Activated CD8-positive, alpha-beta T cell treated with anti-CD3 and anti-CD28 coated beads, Interleukin-2, amount 10 ng/mL, durations not matched to agents 7 days and 5 days (primary cell): ENCODE measurements at places on chromosomes 2 and 18. TPM values are rescaled to one million over a fixed set of nuclear protein-coding genes. Genes with fewer than 3 reads are reported as not detected.

The RNF144A gene
- 87.0 TPM for total RNA-seq

DNA sequence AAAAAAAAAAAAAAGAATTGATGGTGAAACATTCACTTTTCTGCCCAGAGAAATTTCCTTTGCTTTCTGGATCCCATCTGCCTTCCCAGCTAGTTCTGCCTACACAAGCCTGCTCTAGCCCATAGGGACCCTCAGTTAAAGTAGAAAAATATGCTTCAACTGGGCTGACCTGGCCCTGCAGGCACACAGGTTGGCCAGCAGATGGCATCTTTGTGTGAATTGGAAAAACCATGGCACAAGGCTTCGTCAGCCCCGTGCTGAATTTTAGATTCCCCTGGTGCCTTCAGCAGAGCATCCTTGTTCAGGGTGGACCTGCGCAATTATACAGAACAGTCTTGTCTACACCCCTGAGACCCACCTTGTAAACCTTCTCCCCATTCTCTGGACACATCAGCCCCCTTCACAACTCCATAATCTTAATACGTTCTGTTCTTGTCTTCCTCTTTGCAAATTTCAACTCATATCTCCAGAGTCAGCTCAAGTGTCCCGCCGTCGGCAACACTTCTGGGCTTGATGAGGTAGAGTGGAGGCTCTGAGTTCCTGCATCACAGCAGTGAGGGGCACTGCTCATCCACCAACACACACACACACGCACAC is 114.5 kb downstream of the INSIG2 start:
- H3K27ac ChIP-seq, result no peak overlapping the region
- peak; percentile 63 for DNase-seq
- no peak overlapping the region for H3K4me3 ChIP-seq
- H3K4me1 ChIP-seq, result peaks cover 6% of the 10 kb centered on the region

GRCh38 chr2:144447535-144447934 is 72.4 kb downstream of the ZEB2 start:
- no peaks in the 10 kb centered on the region for H3K27me3 ChIP-seq
- no peak overlapping the region for H3K27ac ChIP-seq
- no peak for DNase-seq
- no peak overlapping the region for H3K4me3 ChIP-seq

GRCh38 chr2:198376677-198377076 is 572.3 kb downstream of the PLCL1 start:
- no peak overlapping the region for H3K4me3 ChIP-seq
- H3K27me3 ChIP-seq, result peaks cover 20% of the 10 kb centered on the region
- H3K27ac ChIP-seq, result no peak overlapping the region
- peaks cover 9% of the 10 kb centered on the region for H3K4me1 ChIP-seq
- H3K36me3 ChIP-seq, result no peaks in the 10 kb centered on the region
- no peak for DNase-seq

DNA sequence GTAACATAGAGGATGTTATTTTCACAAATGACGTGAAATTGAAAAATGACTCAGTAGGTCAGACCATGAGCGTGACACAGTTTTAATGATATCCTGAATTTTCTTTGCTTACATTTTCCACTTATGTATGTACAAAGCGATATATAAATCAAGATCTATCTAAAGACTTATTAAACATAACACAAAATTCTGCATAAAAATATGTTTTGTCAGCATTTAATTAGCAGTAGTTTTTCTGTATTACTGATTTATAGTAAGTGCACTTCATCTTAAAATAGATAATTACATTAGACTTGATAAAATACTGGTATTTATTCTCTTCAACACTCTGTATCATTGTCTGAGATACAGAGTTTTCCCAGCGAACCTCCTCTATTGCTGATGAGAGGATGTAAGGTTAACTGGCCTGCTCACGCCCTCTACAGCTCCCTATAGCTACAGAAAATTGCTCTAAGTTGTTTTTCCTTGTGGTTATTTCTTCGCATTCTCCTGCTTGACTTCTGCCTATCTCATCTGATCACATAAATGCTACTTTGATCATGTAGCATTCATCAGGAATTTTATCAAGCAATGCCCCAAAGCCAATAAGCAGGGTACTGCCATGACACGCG is 548.8 kb upstream of the REG3G start:
- H3K27ac ChIP-seq, result no peak overlapping the region
- DNase-seq, result no peak
- no peak overlapping the region for H3K4me3 ChIP-seq
- H3K4me1 ChIP-seq, result no peaks in the 10 kb centered on the region
- no peaks in the 10 kb centered on the region for H3K36me3 ChIP-seq
- no peaks in the 10 kb centered on the region for H3K27me3 ChIP-seq

The TANC1 gene
- 0.37 TPM for total RNA-seq

- no peak overlapping the region for H3K4me3 ChIP-seq
- peaks cover 50% of the 10 kb centered on the region for H3K36me3 ChIP-seq
- peaks cover 62% of the 10 kb centered on the region for H3K4me1 ChIP-seq
- H3K27ac ChIP-seq, result no peak overlapping the region
These were observed 44.7 kb downstream of the ASXL2 start for GRCh38 chr2:25833566-25833965.

The SLC11A1 gene
- total RNA-seq, result 0.21 TPM

The CDH7 gene
- total RNA-seq, result not detected

GRCh38 chr18:26777351-26778053 is 88.0 kb downstream of the AQP4 start:
- no peaks in the 10 kb centered on the region for H3K4me1 ChIP-seq
- DNase-seq, result no peak
- H3K27me3 ChIP-seq, result no peaks in the 10 kb centered on the region
- no peaks in the 10 kb centered on the region for H3K36me3 ChIP-seq
- no peak overlapping the region for H3K4me3 ChIP-seq

The IFIH1 gene
- 37.6 TPM for total RNA-seq

The GDF7 gene
- total RNA-seq, result not detected

The CHCHD5 gene
- total RNA-seq, result 35.4 TPM

DNA sequence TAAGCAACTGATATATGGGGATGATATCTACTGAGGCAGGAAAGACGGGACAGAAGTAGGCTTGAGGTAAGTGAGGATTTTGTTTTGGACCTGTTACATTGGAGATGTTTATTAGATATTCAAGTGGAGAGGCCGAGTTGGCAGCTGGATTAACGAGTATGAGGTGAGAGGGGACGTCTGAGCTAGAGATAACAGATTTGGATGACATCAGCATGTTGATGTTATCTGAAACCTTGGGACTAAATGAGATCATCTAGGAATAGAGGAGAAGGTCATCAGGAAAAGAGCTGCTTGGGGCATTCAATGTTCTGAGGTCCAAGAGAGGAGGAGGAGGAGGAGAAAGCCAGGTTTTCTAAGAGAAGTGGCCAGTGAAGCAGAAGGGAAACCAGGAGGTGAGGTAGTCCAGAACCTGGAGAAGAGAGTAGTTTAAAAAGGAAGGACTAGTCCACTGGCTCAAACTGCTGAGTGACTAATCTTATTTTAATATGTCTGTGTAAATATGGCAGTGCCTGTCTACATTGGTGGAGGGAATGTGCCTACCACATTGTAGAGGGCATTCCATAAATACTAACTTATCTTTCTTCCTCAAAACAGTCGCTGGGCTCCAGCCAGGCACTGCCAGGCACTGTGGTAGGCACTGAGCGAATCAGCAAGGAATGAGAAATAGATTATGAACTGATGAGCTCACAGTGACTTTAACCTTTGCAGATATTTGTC is 488.3 kb downstream of the DLGAP1 start:
- H3K27ac ChIP-seq, result no peak overlapping the region
- H3K4me1 ChIP-seq, result no peaks in the 10 kb centered on the region
- H3K36me3 ChIP-seq, result no peaks in the 10 kb centered on the region
- H3K27me3 ChIP-seq, result peaks cover 9% of the 10 kb centered on the region

- DNase-seq, result no peak
- H3K4me1 ChIP-seq, result no peaks in the 10 kb centered on the region
- no peaks in the 10 kb centered on the region for H3K36me3 ChIP-seq
- no peak overlapping the region for H3K27ac ChIP-seq
These were observed 316.9 kb downstream of the CDH2 start for GRCh38 chr18:27860011-27860410.

- H3K36me3 ChIP-seq, result no peaks in the 10 kb centered on the region
- H3K4me1 ChIP-seq, result no peaks in the 10 kb centered on the region
- H3K27ac ChIP-seq, result no peak overlapping the region
- no peak for DNase-seq
These were observed 52.2 kb upstream of the PAX3 start for GRCh38 chr2:222351035-222351434.

DNA sequence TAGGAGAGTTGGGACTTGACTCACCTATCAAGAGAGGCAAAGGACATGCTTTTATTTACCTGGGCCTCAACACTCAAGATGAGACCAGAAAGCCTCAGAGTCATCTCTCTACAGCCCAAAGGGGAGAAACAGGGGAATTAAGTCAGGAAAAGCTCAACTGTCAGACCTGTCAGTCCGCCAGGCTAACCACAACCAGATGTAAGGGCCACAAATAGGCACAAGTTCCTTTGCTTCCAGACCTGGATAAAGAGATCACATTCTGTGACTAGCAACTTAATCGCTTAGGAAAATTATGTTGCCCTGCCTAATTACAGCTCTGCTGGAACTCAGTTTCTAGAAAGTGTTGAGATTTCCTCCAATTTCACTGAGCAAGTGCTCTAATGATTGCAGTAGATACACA is 67.9 kb downstream of the ANKRD44 start:
- H3K36me3 ChIP-seq, result peaks cover 49% of the 10 kb centered on the region
- H3K27me3 ChIP-seq, result no peaks in the 10 kb centered on the region
- no peak overlapping the region for H3K4me3 ChIP-seq

DNA sequence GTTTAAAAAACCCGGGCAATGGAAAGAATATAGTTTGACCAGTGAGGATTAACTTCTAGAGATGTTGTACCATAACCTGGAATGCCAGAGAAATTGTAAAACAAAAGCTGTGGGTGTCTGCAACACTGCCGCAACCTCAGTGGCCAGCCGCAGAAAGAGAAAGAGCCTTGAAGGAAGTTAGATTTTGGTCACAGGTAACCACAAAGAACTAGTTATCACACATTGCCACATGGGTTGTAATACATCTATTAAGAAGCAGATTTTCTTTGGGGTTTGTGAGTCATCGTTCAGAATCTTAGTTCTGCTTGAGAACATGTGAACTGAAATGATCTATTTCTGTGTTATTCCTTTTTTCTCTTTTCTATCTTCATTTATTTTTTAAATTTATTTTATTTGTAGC is 222.9 kb upstream of the AGAP1 start:
- no peak overlapping the region for H3K4me3 ChIP-seq
- H3K36me3 ChIP-seq, result no peaks in the 10 kb centered on the region
- peak overlapping the region; percentile 65 for H3K27ac ChIP-seq
- peaks cover 13% of the 10 kb centered on the region for H3K4me1 ChIP-seq
- H3K27me3 ChIP-seq, result peaks cover 54% of the 10 kb centered on the region

The PHOSPHO2 gene
- total RNA-seq, result 4.2 TPM

DNA sequence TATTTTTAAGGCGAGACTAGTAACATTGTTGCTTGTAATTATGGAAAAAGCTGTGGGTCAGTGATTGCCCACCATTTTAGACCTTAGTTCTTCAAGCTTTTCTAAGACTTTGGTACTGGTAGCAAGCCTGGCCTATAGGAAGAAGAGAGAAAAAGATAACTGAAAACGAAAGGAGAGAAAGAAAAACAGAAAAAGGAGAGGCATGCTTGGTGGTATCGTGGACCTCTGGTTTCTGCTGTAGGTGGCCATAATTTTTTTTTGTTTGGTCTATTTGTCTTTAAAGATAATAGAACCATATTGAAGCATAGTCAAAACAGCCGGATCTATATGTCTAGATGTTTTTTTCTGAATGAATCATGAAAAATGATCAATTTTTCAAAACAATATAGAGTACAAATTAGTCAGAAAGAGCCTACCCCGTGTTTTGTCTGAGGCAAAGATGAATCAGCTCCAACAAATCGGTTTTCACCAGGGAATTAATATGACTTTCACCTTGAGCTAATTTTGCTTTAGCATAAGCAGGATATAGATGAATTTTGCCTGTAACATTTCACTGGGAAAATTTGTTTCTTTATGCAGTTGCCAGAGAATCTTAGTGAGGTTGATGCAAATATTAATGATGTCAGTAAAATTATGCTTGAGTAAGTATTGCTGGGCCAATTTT is 45.7 kb downstream of the CCDC85A start:
- no peak overlapping the region for H3K4me3 ChIP-seq
- no peak for DNase-seq
- H3K36me3 ChIP-seq, result no peaks in the 10 kb centered on the region
- no peaks in the 10 kb centered on the region for H3K4me1 ChIP-seq
- H3K27me3 ChIP-seq, result no peaks in the 10 kb centered on the region

The MEP1B gene
- not detected for total RNA-seq

- peaks cover 51% of the 10 kb centered on the region for H3K4me1 ChIP-seq
- no peaks in the 10 kb centered on the region for H3K36me3 ChIP-seq
- no peak for DNase-seq
These were observed at the start of gene KHK for GRCh38 chr2:27086724-27087593. TSS of gene KHK (plus strand) at chr2:27086772. CDS start at chr2:27087260, 488 bp downstream.

DNA sequence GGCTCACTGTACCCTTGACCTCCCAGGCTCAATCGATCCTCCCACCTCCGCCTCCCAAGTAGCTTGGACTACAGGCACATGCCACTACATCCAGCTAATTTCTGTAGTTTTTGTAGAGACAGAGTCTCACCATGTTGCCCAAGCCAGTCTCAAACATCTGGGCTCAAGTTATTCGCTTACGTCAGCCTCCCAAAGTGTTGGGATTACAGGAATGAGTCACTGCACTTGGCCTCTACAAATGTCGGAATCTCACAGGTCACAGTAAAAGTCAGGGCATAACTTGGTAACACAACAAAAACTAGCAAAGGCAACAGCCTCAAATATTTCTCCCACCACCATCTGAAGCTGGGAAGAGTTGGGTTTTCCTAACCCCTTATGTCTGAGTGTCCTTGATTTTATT is 25.3 kb downstream of the SCG2 start:
- no peak overlapping the region for H3K27ac ChIP-seq
- no peak for DNase-seq
- H3K4me3 ChIP-seq, result no peak overlapping the region

- H3K36me3 ChIP-seq, result peaks cover 42% of the 10 kb centered on the region
- H3K27ac ChIP-seq, result no peak overlapping the region
- no peak overlapping the region for H3K4me3 ChIP-seq
- no peak for DNase-seq
- peaks cover 14% of the 10 kb centered on the region for H3K4me1 ChIP-seq
- H3K27me3 ChIP-seq, result no peaks in the 10 kb centered on the region
These were observed 42.3 kb downstream of the SFT2D3 start for GRCh38 chr2:127743477-127744026.
